ENCODE measurements at places on chromosomes 2 and 18. TPM values are rescaled to one million over a fixed set of nuclear protein-coding genes. Genes with fewer than 3 reads are reported as not detected.

GRCh38 chr2:43738257-43738656, 35.6 kb upstream of the DYNC2LI1 start:
- H3K27me3 ChIP-seq = no peaks in the 10 kb centered on the region
- no peaks in the 10 kb centered on the region for H3K36me3 ChIP-seq
- no peak for DNase-seq

GRCh38 chr2:6290217-6291015, 575.3 kb downstream of the CMPK2 start:
- no peak for DNase-seq
- H3K27me3 ChIP-seq = no peaks in the 10 kb centered on the region
- H3K36me3 ChIP-seq = no peaks in the 10 kb centered on the region
- H3K27ac ChIP-seq = no peak overlapping the region
- no peak overlapping the region for H3K4me3 ChIP-seq
- no peaks in the 10 kb centered on the region for H3K4me1 ChIP-seq

- H3K27ac ChIP-seq = no peak overlapping the region
- no peaks in the 10 kb centered on the region for H3K27me3 ChIP-seq
- no peak for DNase-seq
- H3K4me1 ChIP-seq = no peaks in the 10 kb centered on the region
Observed at GRCh38 chr2:119377993-119378345, 11.2 kb downstream of the DBI start.

- H3K27me3 ChIP-seq = no peaks in the 10 kb centered on the region
- H3K4me3 ChIP-seq = no peak overlapping the region
- H3K4me1 ChIP-seq = no peaks in the 10 kb centered on the region
- no peak overlapping the region for H3K27ac ChIP-seq
Observed at GRCh38 chr2:165777522-165778186, 16.4 kb downstream of the GALNT3 start.

GRCh38 chr2:121205321-121205942, 79.6 kb downstream of the TFCP2L1 start:
- H3K27me3 ChIP-seq = no peaks in the 10 kb centered on the region
- no peaks in the 10 kb centered on the region for H3K4me1 ChIP-seq
- DNase-seq = no peak
- no peaks in the 10 kb centered on the region for H3K36me3 ChIP-seq
- H3K27ac ChIP-seq = no peak overlapping the region
- no peak overlapping the region for H3K4me3 ChIP-seq

DNA sequence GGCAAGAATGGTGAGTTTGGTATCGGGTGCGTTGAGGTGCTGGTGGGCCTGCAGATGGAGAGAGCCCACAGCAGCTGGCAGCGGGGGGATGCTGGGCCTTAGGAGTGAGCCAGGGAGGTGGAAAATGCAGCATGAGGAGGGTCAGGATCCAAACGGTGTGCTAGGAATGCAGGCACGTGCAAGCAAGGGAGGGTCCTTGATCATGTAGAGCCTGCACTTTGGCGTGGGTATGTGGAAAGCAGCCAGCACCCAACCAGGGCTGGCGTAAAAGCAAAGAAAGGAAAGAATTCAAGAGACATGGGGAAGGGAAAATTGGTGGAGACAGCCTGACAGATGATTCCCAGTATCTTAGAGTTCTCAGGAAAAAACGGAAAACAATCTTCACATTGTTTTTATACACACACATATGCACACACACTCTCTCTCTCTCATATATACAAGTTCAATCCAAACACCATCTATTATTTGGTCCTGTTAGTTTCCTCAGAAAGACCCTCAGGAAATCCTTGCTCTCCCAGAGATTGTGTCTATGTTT, 46.3 kb downstream of the LTBP1 start:
- H3K27me3 ChIP-seq = no peaks in the 10 kb centered on the region
- H3K36me3 ChIP-seq = no peaks in the 10 kb centered on the region
- peaks cover 22% of the 10 kb centered on the region for H3K4me1 ChIP-seq
- no peak for DNase-seq

DNA sequence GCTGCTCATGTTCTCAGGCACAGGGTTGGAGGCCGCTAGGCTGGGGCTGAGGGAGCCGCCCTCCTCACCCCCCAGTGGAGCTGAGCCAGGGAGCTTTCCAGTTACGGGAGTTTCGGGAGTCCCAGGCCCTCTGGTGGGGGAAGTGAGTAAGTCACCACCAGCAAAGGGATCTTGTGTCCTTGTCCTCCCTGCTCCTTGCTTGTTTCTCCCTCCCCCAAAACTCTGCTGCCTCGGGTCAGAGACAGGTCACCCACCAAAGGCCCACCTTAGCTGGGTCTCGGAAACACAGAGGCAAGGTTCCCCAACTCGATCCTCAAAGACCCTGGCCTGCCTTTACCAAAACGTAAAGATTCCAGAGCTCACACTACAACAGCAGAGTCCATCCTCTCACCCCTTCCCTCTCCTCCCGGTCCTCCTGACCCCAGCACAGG, 60.5 kb upstream of the POMC start:
- H3K27ac ChIP-seq = peak overlapping the region; percentile 69
- H3K36me3 ChIP-seq = peaks cover 22% of the 10 kb centered on the region
- peak; percentile 77 for DNase-seq
- H3K27me3 ChIP-seq = no peaks in the 10 kb centered on the region

DNA sequence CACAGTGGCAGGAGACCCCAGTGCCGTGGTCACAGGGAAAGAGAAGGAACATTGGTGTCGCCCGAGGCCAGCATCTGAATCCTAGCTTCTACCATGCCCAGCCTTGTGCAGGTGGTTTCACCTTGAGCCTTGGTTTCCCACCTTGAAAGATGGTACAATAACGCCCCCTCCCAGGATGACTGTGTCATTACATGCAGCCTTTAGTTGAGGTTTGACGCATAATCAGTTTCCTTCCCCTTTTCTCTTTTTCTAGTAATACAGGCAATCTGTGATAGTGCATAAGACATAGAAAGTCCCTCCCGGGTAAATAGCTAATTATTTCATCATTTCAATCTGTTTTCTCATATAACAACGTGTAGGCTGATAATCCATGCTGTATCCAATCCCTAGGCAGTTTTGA, 29.8 kb upstream of the ZNF407 start:
- H3K4me3 ChIP-seq = no peak overlapping the region
- H3K36me3 ChIP-seq = no peaks in the 10 kb centered on the region
- H3K27ac ChIP-seq = no peak overlapping the region
- H3K27me3 ChIP-seq = no peaks in the 10 kb centered on the region

DNA sequence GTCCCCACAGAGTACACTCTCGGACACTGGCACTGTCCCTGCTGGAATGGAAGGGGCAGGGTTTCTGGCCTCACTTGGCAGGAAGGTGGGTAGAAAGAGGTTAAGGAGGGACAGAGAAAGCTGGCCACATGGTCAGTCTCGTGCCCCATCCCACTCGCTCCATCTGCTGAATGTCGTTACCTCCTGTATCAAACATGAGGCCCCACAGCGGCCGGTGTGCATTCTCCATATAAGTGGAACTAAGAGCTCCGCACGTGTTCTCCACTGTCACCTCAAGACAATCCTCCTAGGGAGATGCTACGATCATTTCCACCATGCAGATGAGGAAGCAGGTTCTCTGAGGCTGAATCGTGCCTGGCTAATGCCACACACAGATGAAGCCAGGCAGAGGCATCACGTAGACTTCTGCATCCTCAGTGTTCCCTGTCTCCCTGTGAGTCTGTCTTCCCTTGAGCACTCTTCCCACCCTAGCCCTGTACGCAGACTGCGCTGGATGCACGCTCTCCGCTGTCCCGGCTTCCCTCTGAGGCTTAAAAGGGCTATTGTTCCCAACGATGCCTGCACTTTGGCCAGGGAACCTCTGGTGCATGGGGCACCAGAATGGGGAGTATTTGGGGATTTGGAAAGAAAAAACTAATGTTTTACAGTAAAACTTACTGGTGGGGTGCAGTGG, 35.1 kb downstream of the MAL start:
- H3K27me3 ChIP-seq = no peaks in the 10 kb centered on the region
- H3K4me1 ChIP-seq = no peaks in the 10 kb centered on the region
- no peak overlapping the region for H3K27ac ChIP-seq
- no peaks in the 10 kb centered on the region for H3K36me3 ChIP-seq

- H3K4me3 ChIP-seq = peak overlapping the region; percentile 87
- H3K27ac ChIP-seq = peak overlapping the region; percentile 85
- no peak for DNase-seq
- H3K27me3 ChIP-seq = no peaks in the 10 kb centered on the region
- H3K36me3 ChIP-seq = no peaks in the 10 kb centered on the region
Observed at GRCh38 chr18:76494231-76495005, 624 bp downstream of the ZNF516 start.

DNA sequence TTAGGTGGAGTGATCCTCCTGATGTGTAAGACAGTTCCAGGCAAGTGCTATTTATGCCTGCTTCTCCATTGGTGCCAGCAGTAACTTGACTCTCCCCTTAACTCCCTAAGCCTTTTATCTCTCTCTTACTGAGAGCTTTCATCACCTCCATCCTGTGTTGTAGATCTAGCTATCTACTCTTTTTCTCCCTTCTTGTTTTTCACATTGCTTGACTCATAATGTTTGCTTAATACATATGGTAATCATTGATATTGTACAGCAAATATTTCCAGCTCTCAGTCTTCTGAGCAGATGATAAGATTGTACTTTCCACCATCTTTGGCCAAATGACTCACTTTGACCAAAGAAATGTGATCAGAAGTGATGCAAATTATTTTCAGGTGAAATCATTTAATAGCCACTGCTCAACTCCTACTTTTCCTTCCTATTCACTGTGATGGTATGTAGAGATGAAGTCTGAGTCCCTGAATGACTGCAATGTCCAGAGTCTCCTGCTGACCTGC, 165.0 kb downstream of the PLCL1 start:
- no peaks in the 10 kb centered on the region for H3K36me3 ChIP-seq
- no peaks in the 10 kb centered on the region for H3K27me3 ChIP-seq
- no peak for DNase-seq
- no peaks in the 10 kb centered on the region for H3K4me1 ChIP-seq

GRCh38 chr2:237421542-237422116, 7.7 kb upstream of the COL6A3 start:
- H3K4me1 ChIP-seq = no peaks in the 10 kb centered on the region
- H3K4me3 ChIP-seq = no peak overlapping the region
- H3K27me3 ChIP-seq = no peaks in the 10 kb centered on the region
- H3K36me3 ChIP-seq = no peaks in the 10 kb centered on the region
- peak; percentile 85 for DNase-seq

Gene MDH1
- 1,569 TPM for total RNA-seq

Gene RNU2-63P
- not detected for total RNA-seq

Gene DLX1
- not detected for total RNA-seq
